ENCODE measurements at places on chromosomes 12 and 14.
A peak's percentile ranks its signal among the peaks of the same experiment; 100 is the strongest.

- no peak for DNase-seq
Measured at GRCh38 chr14:35158951-35159653, 36.8 kb downstream of the PRORP start.

- peak; percentile 14 for DNase-seq
Measured at GRCh38 chr12:67649570-67650387, 1.2 kb downstream of the DYRK2 start.

DNA sequence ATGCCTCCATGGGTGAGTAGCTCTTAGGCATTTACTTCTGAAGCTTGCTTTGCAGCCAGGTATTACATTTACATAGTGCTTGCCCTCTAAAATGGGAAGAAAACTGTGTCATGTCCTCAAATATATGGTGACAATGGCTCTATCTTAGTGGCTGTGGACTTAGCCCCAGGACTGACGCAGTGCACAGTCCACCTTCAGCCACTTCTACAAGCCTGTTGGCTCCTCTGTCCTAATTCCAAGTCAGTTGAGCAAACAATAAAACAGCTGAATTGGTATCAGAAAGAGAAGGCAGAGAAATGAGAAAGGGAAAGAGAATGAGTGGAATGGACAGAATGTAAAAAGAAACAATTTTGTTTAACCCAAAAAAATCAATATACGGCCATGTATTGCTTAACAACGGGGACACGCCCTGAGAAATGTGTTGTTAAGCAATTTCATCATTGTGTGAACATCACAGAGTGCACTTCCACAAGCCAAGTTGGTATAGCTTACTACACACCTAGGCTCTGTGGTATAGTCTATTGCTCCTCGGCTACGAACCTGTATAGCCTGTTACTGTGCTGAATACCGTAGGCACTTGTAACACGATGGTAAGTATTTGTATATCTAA lies 93.5 kb downstream of the GRIN2B start:
- no peak for DNase-seq

- DNase-seq = no peak
Measured at GRCh38 chr14:90693413-90693812, 122.8 kb downstream of the TTC7B start.

GRCh38 chr12:3038926-3039510 lies 38.2 kb upstream of the TSPAN9 start:
- DNase-seq = no peak

DNA sequence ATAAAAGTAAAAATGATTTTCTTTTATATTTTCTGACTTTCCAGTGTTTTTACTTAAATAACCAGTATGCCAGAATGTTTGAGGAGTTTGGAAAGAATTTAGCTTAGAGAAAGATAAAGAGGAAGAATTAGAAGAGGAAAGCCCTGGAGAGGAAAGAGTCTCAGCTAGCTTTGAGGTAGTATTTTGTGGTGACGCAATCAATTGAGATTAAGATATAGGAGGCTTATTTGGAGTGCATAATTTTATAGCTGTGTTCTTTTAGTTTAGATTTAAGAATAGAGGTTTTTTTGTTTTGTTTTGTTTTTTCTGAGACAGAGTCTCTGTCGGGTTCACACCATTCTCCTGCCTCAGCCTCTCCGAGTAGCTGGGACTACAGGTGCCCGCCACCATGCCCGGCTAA lies 18.1 kb downstream of the CLEC2B start:
- no peak for DNase-seq

DNA sequence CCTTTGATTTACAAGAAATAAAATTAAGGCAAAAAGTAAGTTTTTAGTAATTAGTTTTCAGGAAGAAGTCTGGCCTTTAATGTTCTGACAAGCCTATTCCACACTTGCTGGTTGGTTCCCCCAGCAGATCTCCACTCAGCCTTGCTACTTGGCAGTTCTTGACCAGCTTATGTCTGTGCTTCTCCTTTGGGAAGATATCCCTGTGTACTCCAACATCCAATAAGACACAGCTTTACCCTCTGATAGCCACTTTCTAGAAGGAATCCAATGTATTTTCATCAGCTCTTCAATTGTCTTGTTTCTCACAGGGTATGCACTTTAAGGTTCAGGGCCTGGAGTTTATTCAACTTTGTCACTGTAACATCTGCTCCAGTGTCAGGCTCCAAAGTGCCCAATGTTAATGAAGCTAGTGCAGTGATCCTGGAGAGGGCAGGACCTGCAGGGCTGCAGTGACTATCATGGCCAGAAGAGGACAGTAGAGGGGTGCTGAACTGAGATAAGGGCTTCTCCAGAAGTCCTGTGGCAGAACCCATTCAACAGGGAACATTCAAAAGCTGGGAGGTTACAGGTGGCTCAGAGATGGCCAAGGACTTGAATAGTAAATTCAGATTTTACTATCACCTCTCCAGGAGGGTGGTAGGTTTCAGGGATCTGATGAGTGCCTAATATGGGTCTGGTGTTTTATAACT lies 22.9 kb downstream of the JKAMP start:
- DNase-seq = no peak

DNA sequence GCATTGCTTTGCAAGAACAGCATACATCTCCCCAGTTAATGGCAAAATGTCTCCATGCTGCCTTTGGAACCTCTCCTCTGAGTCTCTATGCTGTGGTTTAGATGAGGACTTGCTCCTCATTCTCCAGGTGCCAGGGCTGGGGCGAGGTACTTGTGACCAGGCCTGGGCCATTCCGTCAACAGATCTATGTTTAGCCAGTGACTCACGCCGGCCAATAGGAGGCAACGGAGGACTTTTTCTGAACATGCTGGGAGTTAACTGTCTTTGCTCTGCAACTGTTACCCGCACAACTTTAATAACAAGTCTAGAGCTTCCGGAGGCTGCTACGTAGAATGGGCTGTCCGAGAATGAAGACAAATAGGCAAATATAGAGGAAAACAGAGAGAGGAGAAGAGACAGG lies 214.2 kb downstream of the GLT1D1 start:
- no peak for DNase-seq

- no peak for DNase-seq
Measured at GRCh38 chr14:75301666-75302325, 23.2 kb downstream of the FOS start.

GRCh38 chr14:53516261-53516774 lies 363.2 kb upstream of the DDHD1 start:
- no peak for DNase-seq

- DNase-seq = no peak
Measured at GRCh38 chr14:54483073-54483745, 5.6 kb downstream of the GMFB start.

- DNase-seq = no peak
Measured at GRCh38 chr12:70741256-70741655, 104.0 kb upstream of the PTPRB start.

DNA sequence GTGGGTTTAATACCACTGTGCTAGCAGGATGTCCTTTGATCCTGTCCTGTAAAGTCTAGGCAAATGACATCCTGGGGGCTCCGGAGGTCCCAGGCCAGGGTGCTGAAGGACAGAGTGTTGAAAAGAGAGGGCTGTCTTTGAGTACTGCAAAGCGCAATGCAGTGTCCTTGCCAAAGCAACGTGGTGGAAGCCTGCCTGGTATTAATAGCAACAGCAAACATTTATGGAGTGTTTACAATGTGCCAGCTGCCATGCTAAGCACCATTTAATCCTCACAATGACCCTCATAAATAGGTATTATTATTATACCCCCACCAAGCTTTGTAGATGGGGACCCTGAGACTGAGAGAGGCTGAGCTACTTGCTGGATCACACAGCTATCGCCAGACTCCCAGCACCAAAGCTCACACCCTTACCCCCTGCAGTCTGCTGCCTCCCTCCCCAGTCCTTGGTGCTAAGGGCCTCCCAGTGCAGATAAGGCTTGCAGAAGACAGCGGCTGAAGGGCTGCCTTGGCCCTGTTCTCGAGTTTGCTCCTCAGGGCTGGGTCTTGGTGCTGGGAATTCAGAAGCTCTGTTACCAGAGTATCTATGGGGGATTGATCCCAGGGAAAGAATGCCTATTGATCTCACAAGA lies 427.7 kb downstream of the FUT8 start:
- DNase-seq = no peak

Data from activated T-helper 1 cell treated with anti-CD3 and anti-CD28 coated beads, Interleukin-2, amount 50 U/mL, for 16 hours (primary cell).